Naive thymus-derived CD4-positive, alpha-beta T cell (primary cell): ENCODE measurements at places on chromosomes 3 and 15. TPM values are rescaled to one million over a fixed set of nuclear protein-coding genes. Genes with fewer than 3 reads are reported as not detected.

The LRTM1 gene
- not detected in 2 replicates for total RNA-seq

The C3orf20 gene
- total RNA-seq, result 0.81 TPM

The OR5H15 gene
- not detected for total RNA-seq

The RAB7A gene
- total RNA-seq, result 157 TPM

The DPH3 gene
- total RNA-seq, result 23.6 TPM

The CAMK2N2 gene
- total RNA-seq, result not detected

The CLRN1 gene
- not detected for total RNA-seq

The GOLIM4 gene
- 5.5 TPM for total RNA-seq

The SEMA3G gene
- not detected for total RNA-seq

The SEMA3B gene
- 1.4 TPM for total RNA-seq

The UPK1B gene
- not detected for total RNA-seq

The SLCO2A1 gene
- not detected for total RNA-seq

The TMEM89 gene
- total RNA-seq, result not detected

- no peak for DNase-seq
Observed at GRCh38 chr3:172646439-172647015, 64.3 kb downstream of the NCEH1 start.

- no peak for DNase-seq
Observed at GRCh38 chr3:50303013-50303815, at the start of gene HYAL1. Gene HYAL1, minus strand, starts transcription at chr3:50303574. Its CDS starts 618 bp downstream, at chr3:50302956.

- no peak for DNase-seq
Observed at GRCh38 chr3:65963787-65964677, 74.7 kb downstream of the MAGI1 start.

GRCh38 chr3:97940034-97940433, 32.2 kb downstream of the RIOX2 start:
- DNase-seq, result peak; percentile 18

GRCh38 chr15:87563869-87564268, 692.7 kb downstream of the NTRK3 start:
- DNase-seq, result no peak

DNA sequence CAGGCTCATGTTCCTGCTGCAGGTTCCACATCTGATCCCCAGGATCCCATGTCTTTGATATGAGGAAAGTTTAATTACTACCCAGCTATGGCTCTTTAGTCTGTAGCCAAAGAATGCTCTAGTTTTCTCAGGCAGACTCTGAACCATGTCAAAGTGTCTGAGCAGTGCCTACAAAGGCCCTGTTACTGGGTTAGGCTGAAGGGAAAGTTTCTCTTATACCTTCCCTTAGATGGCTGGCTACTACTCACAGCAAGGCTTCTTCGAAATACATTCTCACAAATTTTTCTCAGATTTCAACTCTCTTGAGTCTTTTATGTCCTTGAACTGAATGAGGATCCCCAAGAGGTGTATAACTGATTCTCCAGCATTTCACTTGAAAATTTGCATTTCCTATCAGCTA, 102.4 kb downstream of the NR1D2 start:
- DNase-seq, result no peak

GRCh38 chr3:197003461-197004385, 25.9 kb downstream of the MELTF start:
- no peak for DNase-seq

GRCh38 chr3:69235882-69236281, 113.5 kb upstream of the LMOD3 start:
- DNase-seq, result peak; percentile 28

- DNase-seq, result no peak
Observed at GRCh38 chr3:125622381-125622791, 27.1 kb upstream of the OSBPL11 start.

DNA sequence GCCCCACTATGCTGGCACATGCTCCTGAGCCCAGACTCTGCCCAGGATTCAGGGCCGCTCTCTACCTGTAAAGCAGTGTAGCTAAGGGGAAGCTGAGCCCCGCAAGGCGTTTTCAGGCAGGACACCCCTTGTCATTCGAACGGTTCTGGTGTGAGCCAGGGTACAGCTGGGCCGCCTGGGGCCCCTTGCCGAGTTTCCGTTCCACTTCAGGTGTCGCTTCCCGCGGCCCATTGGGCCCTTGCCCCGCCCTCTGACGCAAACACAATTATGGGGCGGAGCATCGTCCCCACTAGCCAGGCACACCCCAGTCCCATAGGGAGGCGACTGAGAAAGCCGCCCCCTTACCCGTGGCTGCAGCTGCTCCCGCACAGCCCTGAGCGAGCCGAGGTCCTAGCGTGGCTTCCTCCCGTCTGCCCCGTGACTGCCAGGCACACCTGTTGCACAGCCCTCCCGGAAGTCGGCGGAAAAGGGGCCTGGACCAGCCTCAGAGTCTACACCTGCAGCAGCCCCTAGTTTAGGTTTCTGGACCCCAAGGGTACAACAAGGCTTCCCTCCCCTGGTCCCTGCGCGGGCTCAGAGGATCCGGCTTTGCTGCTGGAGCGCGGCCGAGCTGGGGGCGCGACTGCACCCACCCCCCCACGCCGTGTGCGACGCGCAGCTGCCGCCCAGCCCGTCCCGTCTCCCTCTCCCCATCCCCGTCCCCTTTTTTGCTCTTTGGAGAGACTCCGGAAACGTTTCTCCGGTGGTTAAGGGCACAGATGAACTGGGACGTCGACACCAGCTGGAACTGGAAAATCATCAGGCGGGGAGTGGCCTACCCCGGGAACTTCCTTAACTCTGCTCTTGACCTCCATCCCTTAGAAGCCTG, at the start of gene PLSCR2:
PLSCR2 (minus strand) TSS at position 412 of the 868 bp plus-strand sequence. CDS start 9,657 bp downstream, outside the sequence.
- peak; percentile 74 for DNase-seq

- DNase-seq, result peak; percentile 10
Observed at GRCh38 chr3:136042608-136043221, 77.2 kb downstream of the PPP2R3A start.

- no peak for DNase-seq
Observed at GRCh38 chr15:25087137-25087536, 132.3 kb downstream of the SNRPN start.

- DNase-seq, result no peak
Observed at GRCh38 chr3:172315401-172316091, 132.7 kb downstream of the GHSR start.

- no peak for DNase-seq
Observed at GRCh38 chr3:63877737-63878393, 14.2 kb downstream of the ATXN7 start.

- DNase-seq, result no peak
Observed at GRCh38 chr15:28878209-28878608, 7.6 kb upstream of the APBA2 start.

DNA sequence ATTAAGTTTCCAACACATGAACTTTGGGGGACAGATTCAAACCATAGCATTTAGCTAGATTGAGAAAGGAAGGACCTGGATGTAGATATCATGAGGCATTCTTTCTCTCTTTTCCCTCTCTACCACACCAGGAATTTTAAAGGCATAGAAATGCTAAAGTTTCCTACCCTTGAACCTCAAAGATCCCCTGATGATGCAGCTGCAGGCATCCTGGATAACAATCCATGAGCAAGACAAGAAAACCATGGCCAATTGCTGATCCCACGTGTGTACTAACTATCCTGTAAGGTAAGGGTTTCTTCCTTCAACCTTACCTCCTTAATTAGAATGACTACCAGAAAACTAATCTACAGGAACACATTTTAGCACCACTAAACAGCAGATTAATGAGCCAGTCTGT, 36.8 kb downstream of the CPNE4 start:
- DNase-seq, result no peak

GRCh38 chr3:119279101-119279554, 15.1 kb upstream of the ARHGAP31 start:
- DNase-seq, result no peak

GRCh38 chr3:192246847-192247559, 480.3 kb downstream of the FGF12 start:
- no peak for DNase-seq

GRCh38 chr3:190617185-190617584, 103.3 kb downstream of the IL1RAP start:
- no peak for DNase-seq

- no peak for DNase-seq
Observed at GRCh38 chr3:58591517-58592510, 14.6 kb upstream of the FAM107A start.
